ENCODE measurements at places on chromosomes 13 and 19.

DNA sequence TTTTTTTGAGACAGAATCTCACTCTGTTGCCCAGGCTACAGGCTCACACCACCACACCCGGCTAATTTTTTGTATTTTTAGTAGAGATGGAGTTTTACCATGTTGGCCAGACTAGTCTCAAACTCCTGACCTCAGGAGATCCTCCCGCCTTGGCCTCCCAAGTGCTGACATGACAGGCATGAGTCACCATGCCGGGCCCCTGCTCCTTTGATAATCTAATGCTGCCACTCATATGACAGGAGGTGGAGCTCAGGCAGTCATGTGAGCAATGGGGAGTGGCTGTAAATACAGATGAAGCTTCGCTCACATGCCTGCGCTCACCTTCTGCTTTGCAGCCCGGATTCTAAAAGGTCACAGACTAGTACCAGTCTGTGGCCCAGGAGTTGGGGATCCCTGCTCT lies 25.1 kb downstream of the ARHGEF18 start:
- peak; percentile 23 for DNase-seq

DNA sequence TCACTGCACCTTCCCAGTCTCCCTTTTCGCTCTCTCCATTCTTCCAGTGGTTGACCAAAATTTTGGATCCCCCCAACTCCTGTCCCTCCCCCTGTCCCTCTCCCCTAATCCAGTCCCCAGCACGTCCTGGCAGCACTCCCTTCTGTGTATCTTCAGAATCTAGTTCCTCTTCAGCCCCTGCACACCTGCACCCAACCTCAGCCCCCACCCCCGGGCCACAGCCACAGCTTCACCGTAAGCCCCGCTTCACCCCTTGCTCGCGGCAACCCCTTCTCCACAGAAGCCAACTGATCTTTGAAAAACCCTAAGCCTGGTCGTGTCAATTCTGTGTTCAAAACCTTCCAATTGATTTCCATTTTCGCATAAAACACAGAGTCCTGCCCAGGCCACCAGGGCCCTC lies 35.5 kb upstream of the SLC15A1 start:
- no peak for DNase-seq

- no peak for DNase-seq
Measured at GRCh38 chr19:35894342-35894741, 6.0 kb downstream of the NFKBID start.

GRCh38 chr19:18840288-18841267 lies 8.8 kb downstream of the UPF1 start:
- DNase-seq: no peak

DNA sequence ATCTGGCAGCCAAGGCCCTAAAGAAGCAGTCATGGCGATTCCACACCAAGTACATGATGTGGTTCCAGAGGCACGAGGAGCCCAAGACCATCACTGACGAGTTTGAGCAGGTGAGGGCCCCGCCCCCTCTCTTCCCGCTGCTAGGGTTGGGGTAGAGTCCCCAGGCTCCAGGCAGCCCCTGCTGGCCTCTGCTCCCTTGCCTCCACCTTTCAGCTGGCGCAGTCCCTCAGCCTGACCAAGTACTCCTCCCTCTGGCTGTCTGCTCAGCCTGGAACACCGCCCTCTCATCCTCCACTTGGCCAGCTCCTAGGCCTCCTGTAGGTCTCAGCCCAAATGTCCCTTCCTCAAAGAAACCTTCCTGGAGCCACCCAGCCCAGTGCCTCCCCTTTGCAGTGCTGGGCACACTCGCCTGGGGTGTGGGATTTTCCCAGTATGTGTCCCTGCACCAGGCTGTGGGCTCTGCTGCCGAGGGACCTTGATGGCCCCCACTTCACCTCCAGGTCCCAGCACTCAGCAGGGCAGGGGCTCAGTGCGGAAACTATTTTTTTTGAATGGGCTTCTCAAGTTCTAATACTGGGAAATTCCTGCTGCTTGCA lies 5.7 kb downstream of the LENG1 start:
- DNase-seq: no peak

- DNase-seq: no peak
Measured at GRCh38 chr19:48090281-48090802, 20.3 kb downstream of the PLA2G4C start.

DNA sequence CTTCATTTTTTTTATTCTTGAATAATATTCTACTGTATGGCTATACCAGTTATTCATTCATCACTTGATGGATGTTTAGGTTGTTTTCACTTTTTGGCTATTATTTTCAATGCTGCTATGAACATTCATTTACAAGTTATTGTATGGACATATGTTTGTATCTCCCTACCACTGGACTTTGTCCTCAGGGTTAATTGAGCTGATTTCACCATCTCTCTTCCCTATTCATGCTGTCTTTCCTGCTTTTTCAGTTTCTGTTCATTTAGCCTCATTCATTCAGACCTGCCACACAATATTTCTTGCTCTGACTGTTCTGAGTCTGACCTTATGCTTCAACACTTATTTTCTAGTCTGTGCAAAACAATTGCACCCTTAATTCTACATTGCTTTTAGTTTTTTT lies 12.3 kb upstream of the C1QTNF9B start:
- DNase-seq: no peak

- no peak for DNase-seq
Measured at GRCh38 chr19:5231857-5232678, 108.5 kb downstream of the PTPRS start.

- no peak for DNase-seq
Measured at GRCh38 chr13:20760872-20761271, 12.9 kb downstream of the EEF1AKMT1 start.

- no peak for DNase-seq
Measured at GRCh38 chr19:5913739-5914357, at the start of gene CAPS. Gene CAPS (plus strand): TSS chr19:5914254. CDS start chr19:5914407, 153 bp downstream.

GRCh38 chr19:2254064-2254872 lies 1.9 kb downstream of the JSRP1 start:
- no peak for DNase-seq

DNA sequence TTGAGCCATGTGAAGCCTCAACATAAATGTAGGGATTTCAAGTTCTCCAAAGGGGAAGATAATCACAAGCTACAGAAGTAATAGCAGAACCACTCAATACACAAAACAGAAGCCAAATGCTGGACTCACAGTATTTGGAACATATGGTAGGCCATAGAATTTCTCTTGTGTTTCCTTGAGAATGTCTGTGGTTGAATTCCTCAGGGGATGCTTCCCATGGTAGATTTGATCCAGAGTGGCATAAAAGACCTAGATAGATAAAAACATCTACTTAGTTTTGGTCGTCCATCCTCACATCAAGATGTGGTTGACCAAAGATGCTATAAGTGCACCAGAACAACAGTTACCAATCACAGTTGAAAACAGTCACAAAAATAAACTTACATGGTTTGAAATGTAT lies 83.4 kb downstream of the MIPEP start:
- no peak for DNase-seq

DNA sequence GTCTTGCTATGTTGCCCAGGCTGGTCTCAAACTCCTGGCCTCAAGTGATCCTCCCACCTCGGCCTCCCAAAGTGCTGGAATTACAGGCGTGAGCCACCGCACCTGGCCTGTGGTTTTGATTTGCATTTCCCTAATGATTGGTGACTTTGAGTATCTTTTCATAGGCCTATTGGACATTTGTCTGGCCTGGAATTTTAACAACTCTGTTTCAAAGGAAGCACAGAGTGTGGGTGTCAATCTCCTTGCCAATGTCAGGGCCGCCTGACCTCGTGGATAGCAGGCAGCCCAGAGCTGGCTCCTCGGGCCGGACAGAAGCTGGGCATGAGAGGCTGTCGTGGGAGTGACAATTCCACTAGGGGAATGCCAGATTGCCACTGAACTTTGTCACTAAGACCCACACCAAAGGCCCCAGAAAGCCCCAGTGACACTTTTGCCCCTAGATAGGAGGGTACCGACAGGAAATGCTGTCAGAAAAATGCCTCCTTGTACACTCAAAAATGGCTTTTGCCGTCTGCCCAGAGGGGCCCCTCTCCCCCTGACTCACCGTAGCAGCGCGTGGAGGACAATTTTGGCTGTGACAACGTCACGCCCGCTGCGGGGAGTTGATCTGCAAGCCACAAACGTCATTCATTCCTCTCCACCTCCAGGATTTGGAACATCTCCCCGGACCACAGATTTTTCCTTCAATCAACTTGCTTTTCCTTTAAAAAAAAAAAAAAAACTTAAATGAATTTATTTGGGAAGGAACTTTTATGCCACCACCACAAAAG lies 11.7 kb upstream of the ADGRE5 start:
- peak; percentile 88 for DNase-seq

GRCh38 chr19:20162821-20163220 lies 4.2 kb upstream of the ZNF486 start:
- DNase-seq: no peak

GRCh38 chr13:102870677-102871415 lies 25.0 kb downstream of the ERCC5 start:
- DNase-seq: peak; percentile 52

DNA sequence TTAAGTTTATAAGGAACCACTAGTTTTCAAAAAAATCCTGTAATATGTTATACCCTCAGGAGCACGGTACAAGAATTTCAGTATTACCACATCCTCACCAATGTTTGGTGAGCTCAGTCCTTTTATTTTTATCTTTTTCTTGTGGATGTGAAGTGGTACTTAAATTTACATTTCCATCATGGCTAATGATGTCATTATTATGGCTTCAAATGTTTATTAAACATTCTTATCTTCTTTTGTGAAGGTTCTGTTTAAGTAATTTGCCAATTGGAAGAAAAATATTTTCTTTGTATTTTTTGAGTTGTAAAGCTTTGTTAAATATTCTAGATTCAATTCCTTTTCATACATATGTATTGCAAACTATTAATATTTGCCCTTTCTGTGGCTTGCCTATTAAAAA lies 291.0 kb downstream of the ENOX1 start:
- DNase-seq: no peak

DNA sequence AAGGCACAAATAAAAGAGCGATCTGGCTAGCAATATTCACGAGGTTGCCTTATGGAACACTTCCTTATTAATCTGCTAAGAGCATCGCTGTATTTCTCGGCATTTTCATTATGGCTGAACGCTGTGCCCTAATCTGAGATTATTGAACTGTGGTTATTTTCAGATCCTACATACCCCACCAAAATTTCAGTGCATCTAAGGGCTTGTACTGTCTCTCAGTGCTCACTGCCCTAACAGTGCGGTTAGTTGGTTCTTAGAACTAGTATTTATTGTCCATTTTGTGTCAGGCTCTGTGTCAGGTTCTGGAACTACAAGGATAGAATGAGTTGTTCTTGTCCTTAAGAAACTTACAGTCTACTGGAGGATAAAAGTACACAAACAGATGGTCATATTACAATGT lies 51.6 kb downstream of the FLT3 start:
- no peak for DNase-seq

- DNase-seq: no peak
Measured at GRCh38 chr19:17611462-17612244, 56.2 kb downstream of the COLGALT1 start.

DNA sequence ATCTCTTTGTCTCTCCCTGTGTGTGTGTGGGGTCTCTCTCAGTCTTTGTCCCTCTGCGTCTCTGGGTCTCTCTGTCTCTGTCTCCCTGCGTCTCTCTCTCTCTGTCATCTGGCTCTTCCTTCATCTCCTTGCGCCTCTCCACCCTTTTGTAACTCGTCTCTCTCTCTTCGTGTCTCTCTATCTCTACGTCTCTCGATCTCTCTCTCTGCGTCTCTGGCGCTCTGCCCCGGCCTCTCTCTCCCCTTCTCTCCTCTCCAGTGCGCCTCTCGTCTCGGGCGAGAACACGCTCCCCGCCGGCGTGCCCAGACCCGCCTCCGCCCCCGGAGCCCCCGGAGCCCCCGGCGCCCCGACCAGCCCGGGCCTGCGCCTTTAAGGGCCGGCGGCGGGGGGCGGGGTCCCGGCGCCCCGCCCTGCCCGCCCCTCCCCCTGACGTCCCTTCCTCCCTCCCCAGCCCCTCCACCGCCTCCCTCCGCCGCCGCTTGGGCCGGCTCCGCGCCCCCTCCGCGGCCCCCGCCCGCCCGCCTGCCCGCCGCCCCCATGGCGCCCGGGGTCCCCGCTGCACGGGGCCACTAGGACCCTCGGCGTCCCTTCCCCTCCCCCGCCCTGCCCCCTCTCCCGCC lies at the start of gene MARK4:
Gene MARK4 (plus strand): TSS at position 440 of the 620 bp plus-strand sequence. CDS start 318 bp downstream, outside the sequence.
- peak; percentile 63 for DNase-seq

- DNase-seq: no peak
Measured at GRCh38 chr19:48795685-48796070, 15.2 kb downstream of the BCAT2 start.

DNA sequence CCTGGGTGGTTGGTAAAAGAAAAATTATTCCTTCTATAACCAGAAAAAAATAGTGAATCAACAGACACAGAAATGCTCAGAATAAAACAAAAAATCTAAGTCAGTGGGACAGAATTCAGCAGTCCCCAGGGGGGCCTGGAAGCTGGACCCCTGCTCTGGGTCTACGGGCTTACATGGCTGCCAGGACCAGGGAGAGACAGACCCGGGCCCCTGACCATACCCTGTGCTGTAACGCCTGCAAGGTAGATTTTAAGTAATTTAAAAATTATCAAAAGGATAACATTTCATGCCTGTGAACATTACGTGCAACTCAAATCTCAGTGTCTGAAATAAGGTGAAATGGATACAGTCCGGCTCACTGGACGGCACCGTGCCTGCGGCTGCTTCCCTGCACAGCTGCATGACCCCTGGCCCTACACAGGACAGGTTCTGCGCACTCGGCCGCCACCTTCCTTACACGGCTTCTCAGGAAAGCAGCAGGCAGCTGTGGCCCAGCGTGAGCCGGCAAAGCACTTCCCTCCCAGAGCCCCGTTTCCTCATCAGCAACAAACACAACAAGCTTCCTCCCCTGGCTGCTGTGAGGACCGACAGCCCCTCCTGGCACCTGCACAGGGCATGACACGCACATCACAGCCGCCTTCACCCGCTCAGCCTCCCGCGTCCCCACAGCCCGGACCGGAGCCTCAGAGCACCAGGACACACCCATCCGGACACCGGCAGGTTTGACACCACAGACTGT lies 22.2 kb downstream of the RASA3 start:
- DNase-seq: peak; percentile 73

GRCh38 chr19:947707-948539 lies 22.1 kb downstream of the ARID3A start:
- no peak for DNase-seq
